T-helper 17 cell (primary cell): ENCODE measurements at places on chromosomes 5 and 9.

GRCh38 chr5:53350368-53350767 lies 130.1 kb upstream of the FST start:
- no peak for DNase-seq

- no peak for DNase-seq
Measured at GRCh38 chr9:34690983-34691935, at the start of gene CCL19. Gene CCL19 (minus strand): TSS chr9:34691276. CDS start chr9:34691139, 137 bp downstream.

GRCh38 chr9:118529210-118529609 lies 825.0 kb downstream of the TLR4 start:
- DNase-seq: no peak

DNA sequence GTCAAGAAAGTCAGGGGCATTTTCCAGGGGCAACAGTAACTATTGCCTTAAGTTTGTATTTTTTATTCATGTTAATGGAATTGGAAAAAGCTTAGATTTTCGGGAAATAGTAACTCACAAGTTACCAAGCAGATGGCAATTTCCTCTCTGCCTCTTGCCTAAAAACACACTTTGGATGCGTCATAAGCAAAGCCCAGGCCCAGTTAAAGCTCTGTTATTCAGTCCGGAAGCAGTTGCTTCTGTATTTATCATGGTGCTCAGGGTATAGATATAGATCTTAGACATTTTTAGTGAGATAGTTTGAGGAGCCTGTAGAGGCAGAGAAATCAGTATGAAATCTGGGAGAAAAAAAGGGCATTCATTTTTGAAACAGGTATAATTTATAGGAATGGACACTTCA lies 260.3 kb upstream of the TNC start:
- DNase-seq: no peak

GRCh38 chr9:128335161-128335560 lies 5.2 kb upstream of the SLC27A4 start:
- DNase-seq: no peak

GRCh38 chr5:74369173-74369572 lies 271.4 kb downstream of the ENC1 start:
- no peak for DNase-seq

DNA sequence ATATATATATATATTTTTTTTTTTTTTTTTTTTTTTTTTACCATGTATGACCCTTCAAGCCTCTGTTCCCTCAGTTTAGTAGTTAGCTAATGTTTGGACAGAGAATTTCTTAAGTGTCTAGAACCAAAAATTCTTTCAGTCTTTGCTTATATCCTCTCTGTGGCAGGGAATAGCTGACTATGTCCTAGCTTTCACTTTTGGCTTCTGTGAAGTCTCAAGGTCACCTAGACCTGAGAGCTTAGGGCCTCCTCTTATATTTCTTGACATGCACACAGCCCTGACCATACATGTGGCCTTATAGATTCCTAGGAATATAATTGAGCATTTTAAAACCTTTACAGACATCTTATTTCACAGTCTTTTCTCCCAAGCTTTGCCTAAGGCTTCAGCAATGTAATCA lies 930.8 kb upstream of the CDH9 start:
- no peak for DNase-seq

DNA sequence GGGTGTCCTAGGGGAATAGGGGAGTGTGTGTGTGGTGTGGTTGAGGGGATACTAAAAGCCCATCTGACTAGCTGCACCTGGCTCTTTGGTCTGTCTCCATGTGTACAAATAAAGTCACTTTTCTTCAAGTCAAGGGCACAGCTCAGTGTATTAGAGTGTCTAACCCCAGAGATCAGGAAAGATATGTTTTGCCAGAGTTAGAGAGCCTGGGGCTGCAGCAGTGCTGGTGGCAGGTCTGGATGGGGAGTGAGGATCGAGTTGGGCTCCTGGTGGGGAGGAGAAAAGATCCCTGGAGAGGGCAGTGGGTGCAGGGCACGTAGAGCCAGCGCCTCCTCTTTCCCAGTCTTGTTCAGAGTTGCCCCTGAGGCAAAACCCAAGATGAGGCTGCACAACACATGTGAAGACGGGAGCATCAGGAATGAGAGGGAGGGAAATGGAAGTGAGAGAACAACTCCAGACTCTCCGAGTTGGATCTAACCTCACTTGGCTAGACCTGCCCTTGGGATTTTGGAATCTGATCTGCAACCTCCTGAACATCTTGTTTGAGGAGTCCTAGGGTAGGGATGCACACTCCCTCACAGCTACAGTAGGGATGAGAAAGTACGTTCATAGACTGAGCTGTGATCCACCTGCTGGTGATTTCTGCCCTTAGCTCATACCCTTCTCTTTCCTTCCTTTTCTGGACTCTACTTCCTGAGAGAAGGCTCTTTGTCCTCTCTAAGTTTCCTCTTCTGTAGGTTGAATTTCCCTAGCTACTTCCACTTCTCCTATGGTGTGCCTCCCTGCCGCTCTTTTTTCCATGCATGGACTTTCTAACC lies 309.9 kb downstream of the ZSWIM6 start:
- no peak for DNase-seq

GRCh38 chr9:127923046-127923445 lies 6.2 kb upstream of the ST6GALNAC4 start:
- DNase-seq: no peak

DNA sequence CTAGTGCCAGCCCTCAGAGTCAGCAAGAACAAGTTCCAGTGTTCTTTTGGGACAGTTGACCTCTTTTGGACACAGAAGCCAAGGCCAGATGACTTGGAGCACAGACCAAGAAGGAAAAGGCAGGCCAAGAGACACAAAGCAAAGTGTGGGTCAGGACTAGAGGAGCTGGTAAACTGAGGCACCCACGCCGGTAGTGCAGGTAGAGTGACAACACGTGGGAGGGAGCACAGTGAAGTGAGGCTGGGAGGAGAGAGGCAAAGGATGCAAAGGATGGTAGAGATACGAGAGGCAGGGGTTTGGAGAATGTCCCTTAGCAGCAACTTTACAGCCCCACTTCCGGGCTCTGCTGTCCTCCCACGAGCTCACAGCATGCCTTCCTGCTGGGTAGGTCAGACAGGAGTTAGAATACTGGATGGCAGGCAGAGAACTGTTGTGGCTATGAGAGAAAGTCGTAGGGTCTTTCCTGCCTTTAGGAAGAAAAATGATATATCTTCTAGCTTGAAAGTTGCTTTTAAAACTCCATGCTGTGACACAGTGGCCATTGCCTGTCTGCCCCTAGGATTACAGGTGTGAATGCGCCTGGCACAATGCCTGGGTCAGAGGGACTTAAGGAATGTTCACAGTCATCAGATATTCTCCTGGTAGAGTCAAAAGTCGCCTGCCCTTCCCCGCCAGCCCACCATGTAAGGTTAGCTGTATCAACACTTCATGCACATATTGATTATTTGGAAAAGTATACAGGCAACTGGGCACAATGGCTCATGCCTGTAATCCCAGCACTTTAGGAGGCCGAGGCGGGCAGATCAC lies 97.9 kb downstream of the PDE8B start:
- DNase-seq: no peak

- DNase-seq: no peak
Measured at GRCh38 chr9:109454041-109454440, 44.1 kb downstream of the PTPN3 start.

DNA sequence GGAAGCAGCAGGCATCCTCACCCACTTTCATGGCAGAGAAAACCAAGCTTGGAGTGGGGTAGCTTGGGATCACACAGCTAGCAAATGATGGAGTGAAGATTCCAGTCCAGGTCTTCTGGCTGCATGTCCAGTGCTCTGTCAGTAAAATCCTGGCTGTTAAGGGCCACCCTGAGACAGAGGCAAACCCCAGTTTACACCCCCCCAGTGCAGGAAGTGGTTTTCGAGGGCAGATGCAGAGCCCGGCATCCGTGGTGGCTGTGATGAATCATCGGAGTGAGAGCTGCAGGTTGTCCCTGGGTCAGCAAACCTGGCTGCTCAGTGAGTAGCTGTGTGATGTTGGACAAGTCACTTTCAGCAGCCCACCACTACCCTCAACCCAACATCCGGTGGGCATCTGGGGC lies 115.4 kb downstream of the RGS3 start:
- DNase-seq: peak; percentile 66

DNA sequence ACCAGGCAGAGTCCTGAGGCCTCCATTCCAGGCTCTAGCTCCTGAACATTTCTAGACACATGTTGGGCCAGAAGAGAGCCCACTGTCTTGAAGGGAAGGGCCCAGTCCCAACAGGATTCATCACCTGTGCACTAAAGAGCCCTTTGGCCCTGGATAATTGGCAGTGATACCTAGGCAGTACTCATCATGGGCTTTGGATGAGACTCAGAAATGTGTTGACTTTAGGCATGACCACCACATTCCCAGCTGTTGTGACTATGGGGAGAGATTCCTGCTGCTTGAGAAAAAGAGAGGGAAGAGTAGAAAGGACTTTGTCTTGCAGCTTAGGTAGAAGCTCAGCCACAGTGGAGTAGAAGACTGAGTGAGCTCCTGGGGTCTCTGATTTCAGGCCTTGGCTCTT lies 138.4 kb upstream of the DAPK1 start:
- no peak for DNase-seq

- no peak for DNase-seq
Measured at GRCh38 chr9:93127395-93127911, 6.6 kb downstream of the NINJ1 start.

GRCh38 chr9:108278341-108278740 lies 577.4 kb downstream of the ACTL7B start:
- DNase-seq: no peak

- DNase-seq: no peak
Measured at GRCh38 chr5:30752015-30752414, 441.5 kb upstream of the CDH6 start.

DNA sequence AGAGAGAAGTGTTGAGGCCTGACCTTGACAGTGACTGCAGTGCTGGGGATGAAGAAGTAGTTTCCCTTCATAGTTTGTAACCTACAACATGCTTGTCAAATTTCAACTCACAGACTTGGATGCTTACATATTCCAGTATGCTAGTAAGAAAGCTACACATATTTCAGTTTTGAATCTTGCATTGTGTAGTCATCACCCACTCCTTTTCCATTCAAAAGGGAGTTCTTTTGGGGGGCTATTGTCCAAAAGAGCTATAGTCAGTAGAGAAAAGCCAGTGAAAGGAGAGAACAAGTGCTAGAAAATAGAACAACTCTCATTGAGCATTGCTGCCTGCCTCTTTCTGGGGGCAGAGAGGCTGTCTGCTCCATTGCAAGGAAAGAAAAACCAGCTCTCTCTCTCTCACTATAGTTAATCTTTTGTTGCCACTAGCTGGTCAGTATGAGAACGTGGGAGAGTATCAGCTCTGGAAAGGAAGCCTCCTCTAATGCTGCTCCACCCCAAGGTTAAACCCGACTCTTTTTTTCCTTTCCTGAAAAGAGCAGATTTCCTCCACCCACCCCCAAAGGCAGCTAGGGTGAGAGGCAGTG lies 7.3 kb downstream of the ASTN2 start:
- DNase-seq: no peak

- DNase-seq: no peak
Measured at GRCh38 chr9:652914-653313, 188.6 kb upstream of the DMRT1 start.

DNA sequence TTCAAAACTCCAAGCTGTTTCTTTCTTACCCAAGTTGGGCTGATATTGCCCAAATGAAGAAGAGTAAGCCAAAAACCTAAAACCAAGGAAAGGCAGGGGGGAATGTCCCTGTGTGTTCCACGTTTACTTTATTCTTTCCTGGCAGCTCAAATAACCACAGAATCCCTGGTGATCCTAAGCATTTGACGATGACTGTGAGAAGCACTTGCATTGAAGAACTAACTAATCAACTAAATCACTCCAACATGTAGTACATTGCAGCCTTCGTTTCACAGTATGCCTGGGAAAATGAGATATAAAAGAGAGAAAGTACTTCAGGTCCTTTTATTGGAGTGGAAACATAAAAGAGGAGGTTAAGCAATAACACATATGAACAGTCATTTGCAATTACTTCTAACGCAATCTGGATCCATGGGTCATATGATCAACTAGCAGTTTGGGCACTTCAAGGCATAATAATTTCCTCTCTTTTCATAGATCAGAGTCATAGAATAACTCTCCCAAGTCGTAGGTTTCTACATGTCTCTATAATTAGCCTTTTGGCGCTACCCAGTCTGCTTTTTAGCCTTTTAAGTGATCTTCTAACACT lies 338.4 kb downstream of the TMEM167A start:
- no peak for DNase-seq

DNA sequence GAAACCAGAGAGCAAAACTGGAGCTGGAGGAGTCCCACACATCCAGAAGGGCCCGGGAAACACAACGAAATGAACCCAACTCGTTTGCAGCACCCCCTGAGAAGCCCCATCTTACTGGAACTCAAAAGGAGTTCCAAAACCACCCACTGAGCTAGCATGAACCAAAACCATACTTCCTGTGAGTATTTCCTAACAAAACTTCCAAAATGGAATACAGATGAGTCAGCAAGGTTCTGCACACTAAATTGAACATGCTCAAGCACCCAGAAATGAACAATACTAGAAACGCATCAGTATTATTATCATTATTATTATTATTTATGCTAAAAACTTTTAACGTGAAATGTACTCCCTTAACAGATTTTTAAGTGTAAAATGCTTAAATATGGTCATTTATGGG lies 8.0 kb upstream of the SPOCK1 start:
- DNase-seq: no peak
